H9 (cell line): ENCODE measurements at places on chromosomes 2 and 18.

DNA sequence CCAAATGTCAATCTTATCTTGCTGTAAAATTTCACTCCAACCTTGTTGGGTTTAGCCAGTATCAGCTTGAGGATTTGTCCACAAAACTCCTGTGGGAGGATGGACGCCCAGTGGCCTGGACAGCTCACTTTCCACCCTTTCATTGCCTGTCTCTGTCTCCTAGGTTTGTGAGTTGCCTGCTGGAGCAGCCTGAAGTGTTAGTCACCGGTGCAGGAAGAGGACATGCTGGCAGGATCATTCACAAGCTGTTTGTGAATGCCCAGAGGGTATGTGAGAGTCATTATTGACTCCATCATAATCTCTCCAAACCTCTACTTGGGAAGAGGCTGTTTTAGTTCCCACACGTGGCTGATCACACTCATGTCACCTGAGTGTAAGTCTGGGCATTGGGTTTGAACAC, 112.3 kb downstream of the RAB3GAP1 start:
- DNase-seq = no peak

DNA sequence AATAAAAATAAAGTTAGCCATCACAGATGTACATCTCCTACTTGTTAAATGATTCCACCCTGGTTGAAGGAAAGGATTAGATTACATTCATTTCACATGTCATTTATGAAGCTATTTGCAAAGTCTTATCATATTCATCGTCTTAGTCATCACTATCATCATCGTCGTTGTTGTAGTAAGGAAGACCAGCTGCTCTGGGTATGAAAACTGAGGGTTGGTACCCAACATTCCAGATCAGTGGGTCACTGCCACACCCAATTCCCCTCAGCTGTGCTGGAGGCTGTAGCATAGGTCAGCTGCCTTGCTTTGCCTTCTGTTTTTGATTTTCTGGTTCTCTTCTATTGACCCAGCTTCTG, 20.9 kb upstream of the CCBE1 start:
- no peak for DNase-seq

DNA sequence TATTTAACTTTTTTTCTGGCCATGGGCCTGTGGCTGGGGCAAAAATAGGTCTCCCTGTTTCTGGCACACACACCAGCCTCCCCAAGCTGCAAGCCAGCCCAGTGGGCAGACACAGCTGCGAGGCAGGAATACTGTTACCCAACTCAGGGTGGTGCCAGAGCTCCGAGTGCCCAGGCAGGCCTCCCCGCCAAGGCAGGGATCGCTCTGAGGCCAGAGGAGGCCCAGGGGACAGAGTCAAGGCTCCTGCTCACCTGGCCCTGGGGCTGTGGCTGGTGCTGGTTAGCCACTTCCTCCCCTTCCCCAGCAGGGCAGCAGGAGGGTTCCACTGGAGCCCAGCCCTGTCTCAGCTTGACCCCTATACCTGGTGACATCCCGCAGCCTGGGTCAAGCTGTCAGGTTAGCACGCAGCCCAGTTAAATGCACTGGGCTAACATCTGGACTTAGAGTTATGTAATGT, 67.1 kb upstream of the EPAS1 start:
- peak; percentile 52 for DNase-seq

DNA sequence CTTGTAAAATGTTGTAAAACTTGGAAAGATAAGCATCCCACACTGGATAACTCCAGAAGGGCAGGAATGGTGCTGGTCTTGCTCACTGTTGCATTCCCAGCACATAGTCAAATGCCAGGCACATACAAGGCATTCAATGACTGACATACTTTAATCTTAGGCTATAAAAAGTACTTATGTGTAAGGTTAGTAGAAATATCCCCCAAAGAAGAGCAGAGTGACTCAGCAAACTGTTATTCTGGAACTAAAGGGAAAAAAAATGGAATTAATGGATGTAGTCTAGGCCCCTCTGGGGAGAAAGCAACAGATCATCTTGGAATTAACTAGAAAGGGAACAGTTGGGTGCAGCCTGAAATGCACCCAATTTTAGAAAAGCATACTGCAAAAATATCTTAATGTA, 9.0 kb downstream of the ZBTB14 start:
- DNase-seq = no peak

DNA sequence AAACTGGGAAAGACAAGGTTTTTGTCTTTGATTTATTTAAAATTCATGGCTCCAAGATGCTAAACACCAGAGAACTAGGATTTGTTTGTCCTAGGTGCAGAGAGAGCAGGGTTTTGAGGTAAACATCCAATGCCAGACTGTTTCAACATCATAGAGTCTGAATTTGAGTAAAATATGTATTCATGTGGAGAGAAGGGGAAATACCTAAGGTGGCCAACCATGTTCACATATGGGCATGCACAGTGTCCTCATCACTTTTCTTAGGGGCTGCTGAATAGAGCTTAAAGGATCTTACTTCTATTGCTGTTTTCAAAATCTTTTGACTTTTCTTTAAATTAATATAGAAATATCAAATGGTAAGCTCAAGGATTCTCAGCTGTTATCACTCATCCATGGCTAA, 287.0 kb upstream of the CCDC68 start:
- no peak for DNase-seq

GRCh38 chr2:109066917-109067597, 61.9 kb upstream of the SH3RF3 start:
- DNase-seq = no peak

DNA sequence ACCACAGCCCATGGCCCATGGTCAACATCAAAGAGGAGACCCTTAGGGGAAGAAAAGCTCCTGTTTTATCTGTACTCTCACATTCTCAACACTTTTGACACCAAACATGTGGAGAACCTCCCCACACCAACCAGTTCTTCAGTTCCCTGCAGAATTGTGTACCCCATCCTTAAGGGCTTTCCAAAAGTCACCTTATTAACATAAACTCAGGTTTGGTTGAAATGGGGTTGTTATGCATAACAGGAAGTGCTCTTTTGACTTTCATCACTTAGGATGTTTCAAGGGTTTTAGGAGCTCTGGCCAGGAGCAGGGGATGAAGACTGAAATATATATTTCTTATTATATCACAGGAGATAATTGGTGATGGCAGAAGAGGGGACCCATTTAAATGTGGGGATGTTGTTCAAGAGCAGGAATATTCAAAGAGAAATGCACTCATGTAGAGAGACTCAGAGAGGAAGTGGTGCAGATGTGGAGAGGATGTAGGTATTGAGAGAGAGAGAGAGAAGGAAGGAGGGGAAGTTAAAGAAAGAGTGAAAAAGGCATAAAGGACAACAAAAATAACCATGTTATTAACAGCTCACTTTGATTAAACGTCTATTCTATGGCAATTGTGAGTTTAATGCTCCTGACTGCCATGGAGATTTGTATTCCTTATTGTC, 35.2 kb downstream of the SP140L start:
- no peak for DNase-seq

DNA sequence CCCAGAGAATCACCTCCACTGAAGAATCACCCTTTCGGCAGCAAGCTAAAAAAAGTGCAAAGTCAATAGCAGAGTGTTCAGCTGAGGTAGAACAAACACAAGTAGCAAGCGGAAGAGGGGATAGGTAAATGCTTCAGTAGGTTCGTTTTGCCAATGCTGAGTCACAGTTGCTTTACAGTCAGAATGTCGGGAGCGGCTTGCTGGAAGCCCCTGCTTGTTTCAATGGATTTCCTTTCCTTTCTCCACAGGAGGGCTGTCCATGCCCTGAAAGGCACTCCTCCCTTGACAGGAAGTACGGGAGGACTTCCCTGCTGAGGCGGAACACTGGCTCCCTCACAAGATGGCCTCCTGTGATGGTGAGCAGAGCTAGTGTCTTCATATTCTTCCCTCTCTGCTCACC, 146.2 kb upstream of the LYPD1 start:
- DNase-seq = peak; percentile 33

- no peak for DNase-seq
Observed at GRCh38 chr18:13302457-13303225, 84.1 kb downstream of the LDLRAD4 start.

- DNase-seq = no peak
Observed at GRCh38 chr2:179455824-179456223, 191.2 kb upstream of the SESTD1 start.

DNA sequence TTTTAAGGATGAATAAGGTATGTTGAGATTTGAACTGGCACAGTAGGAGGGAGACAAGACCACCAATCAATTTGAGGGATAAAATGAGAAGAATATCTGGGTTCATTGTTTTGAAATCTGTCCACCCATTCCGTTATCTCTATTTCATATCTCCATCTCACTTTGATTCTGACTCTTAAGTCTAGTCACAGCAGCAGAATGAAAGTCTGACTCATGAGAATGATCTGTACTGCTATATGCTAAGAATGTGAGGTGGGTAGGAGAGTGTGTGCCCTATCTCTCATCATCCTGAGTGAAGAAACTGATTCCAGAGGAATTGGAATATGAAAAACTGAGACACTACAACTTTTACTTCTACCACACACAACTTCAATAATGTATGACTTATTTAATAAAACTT, 1994.5 kb upstream of the PIK3C3 start:
- no peak for DNase-seq

DNA sequence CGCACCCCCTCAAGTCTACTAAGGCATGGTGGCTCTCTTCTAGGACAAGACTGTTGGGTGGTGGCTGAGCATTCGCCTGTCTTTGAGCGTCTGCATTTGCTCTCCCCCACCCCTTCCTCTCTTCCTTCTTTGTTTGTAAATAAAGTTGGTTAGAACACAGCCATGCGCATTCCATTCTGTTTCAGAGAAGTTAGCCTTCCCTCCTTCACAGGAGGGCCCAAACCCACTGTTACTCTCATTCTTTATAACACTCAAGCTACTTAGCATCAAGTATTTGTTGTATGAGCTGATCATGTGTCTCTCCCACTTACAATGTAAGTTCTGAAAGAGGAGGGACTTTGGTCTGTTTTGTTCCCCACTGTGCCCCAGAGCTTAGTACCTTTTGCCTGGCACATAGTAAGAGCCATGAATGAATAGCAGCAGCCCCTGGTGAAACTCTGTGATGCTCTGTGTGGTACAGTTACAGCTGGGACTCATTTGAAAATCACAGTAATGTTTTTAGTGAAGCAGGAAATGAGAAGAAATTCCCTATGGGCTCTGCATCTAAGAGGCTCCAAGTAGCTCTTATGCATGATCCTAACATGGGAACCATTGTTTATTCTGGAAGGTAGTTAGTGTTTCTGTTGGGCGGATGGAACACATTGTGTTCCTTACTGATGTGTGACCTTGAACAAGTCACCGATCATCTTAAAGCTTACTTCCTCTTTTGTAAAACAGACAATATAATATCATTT, 7.7 kb downstream of the MGAT5 start:
- no peak for DNase-seq

- DNase-seq = no peak
Observed at GRCh38 chr2:71074893-71075395, 6.5 kb downstream of the NAGK start.

DNA sequence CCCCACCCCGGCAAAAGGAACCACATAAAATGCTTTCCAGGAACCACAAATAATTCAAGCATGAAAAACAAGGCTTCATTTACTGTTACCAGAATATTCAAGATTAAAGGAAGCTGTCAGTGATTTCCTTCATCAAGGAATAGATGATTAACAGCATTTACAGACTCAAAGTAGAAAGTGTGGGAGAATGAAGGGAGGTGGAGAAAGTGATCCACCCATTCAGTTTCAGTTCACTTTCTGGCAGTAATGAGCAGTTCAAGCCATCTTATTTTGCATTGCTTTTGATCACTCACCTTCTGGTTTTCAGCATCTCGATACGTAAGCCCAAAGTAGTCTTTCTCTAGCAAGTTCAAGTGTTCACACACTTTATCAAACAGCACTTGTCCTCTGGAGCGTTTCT, 99.0 kb downstream of the EPB41L3 start:
- no peak for DNase-seq

DNA sequence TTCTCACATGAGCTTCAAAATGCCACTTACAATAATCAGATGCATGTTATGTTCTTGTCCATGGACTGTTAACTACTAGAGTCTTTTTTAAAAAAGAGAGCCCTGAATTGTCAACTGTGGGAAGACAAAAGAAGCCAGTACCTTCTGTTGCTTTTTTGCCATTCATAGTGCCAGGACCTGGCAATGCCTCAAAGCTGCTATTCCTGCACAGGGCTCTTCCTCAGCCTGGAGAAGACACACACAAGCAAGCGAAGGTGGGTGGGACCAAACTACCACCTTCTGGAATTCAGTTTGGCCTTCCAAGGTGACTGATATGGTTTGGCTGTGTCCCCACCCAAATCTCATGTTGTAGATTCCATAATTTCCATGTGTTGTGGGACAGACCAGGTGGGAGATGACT, 160.6 kb downstream of the AFF3 start:
- DNase-seq = no peak

GRCh38 chr2:178491612-178492011, 11.4 kb downstream of the PLEKHA3 start:
- no peak for DNase-seq

- DNase-seq = no peak
Observed at GRCh38 chr18:60466677-60467076, 94.1 kb upstream of the MC4R start.

GRCh38 chr2:188798159-188798558, 176.0 kb upstream of the COL3A1 start:
- DNase-seq = no peak

GRCh38 chr2:205686056-205686782, 3.9 kb downstream of the NRP2 start:
- DNase-seq = peak; percentile 42

- DNase-seq = no peak
Observed at GRCh38 chr2:197145471-197146056, 165.0 kb downstream of the ANKRD44 start.

DNA sequence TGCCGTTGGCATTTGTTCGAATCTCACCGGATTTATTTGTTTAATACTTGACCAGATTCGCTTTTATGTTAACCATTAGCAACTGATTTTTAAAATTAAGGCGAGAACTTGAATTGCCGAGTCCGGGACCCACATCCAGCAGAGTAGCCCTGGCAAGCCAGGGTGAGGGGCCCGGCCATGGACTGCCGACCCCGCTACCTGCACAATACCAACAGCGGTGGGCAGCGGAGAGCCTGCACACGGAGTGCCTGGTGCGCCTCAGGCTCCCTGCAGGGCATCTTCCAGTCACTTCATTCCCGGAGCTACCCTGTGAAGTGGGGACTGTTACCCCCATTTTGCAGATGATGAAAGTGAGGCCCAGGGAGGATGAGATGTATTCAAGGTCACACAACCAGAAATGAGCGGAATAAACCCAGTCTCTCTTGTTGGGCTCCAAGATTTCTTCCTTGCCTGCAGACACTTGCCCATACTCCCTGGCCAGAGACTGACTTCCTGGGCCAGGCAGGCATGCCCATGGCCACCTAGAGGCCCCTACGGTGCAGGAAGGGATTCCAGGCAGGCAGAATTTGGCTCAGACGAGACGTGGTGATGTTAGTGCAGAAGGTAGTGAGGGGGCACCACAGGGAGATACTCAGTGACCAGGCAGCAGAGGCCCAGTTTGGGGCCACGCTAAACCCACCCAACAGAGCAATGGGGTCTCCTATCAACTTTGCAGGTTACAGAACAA, 2.9 kb downstream of the FBLN7 start:
- no peak for DNase-seq

- no peak for DNase-seq
Observed at GRCh38 chr2:74584088-74584645, 29.6 kb downstream of the DOK1 start.

GRCh38 chr2:205778356-205778755, 96.1 kb downstream of the NRP2 start:
- no peak for DNase-seq
